ENCODE measurements at places on chromosomes 11 and 22.

DNA sequence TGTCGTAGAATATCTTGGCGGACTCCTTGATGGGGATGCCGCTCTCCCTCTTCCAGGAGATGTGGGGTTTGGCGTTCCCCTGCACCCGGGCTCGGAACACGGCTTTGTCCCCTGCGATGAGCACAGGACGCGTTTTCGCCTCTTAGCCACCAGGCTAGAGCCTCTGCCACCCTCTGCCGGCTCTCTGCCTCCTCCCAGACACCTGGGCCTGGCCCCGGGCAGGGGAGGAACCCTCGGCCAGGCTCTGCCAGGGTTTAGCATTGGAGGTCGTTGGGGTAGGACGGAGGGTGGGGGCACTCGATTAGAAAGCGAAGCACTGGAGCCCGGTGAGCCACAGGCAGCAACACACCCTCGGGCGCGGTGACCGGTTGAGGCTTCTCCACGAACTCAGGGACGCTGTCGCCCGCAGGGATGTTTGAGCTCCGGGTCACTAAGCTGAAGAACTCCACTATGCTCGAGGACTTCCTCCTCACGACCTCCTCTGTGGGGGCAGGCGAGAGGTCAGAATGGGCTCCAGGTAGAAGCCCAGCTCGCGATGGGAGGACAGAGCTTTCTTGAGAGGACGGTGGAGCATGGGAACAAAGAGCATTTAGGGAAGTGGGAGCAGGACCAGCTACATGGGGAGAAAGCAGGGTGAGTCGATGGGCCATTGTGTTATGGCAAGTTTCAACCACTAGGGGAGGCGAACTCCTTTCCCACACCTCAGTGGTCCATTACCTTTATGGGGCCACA, 4.3 kb downstream of the IGSF22 start:
- peak; percentile 77 for DNase-seq

- DNase-seq = no peak
Measured at GRCh38 chr22:45720839-45721378, 49.3 kb downstream of the ATXN10 start.

DNA sequence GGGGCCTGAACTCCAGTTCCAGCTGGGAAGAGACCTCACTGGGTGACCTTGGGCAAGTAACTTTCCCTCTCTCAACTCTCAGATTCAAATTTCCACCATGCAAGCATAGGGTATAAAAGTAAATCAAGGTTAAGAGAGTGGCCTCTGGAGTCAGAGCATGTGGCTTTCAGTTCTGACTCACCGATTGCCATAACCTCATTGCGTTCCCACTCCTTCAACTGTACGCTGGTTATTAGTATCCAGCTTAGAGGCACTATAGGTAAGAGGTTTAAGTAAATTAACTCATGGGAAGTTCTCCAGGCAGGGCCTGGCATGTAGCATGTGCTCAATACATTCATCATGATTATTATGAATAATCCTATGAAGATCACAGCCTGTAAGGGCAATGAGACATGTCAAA, 88.3 kb downstream of the FBXO7 start:
- DNase-seq = no peak

DNA sequence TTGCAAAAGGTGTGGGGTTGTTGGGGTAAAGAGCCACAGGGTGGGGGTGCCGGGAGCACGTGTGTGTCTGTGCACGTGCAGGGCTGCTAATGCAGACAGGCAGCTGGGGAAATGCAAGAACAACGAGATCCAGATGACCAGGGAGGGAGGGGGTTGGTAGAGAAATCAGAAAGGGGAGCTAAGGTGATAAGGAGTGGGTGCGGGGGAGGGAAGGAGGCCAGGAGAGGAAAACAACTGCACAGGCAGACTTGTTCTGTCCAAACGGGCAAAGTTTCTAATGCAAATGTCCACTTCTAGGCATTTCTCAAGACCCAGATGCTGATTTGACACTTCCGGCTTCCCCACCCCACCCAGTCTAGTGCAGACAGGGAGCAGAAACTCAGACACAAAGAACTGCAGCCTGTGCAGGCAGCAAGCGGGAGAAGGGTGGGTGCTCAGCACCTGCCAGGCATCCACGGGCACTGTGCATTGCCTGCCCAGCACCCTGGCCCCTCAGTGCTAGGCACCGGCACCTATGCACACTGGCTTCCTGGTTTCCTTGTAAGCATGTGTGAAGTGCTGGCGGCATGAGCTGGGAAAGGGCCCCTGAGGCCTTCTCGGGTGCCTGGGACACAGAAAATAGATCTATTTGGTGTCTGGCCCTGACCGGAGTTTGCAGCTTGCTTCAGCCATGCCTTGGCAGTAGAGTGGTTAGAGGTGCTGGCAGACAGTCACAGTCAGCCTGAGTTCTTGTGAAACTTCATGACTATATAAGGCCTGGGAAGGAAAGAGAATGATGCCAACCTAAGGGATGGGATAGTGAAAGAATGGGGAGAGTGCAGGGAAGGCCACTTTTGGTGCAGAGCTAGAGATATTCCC, 220.1 kb upstream of the SORL1-AS1 start:
- no peak for DNase-seq

- DNase-seq = no peak
Measured at GRCh38 chr22:35257002-35257320, 332 bp upstream of the HMGXB4 start.

- no peak for DNase-seq
Measured at GRCh38 chr11:5043380-5043779, 2.9 kb upstream of the OR52J3 start.

- DNase-seq = no peak
Measured at GRCh38 chr11:66880496-66881450, 23.9 kb downstream of the LRFN4 start.

GRCh38 chr11:69105461-69106030, 50.2 kb upstream of the SMIM38 start:
- DNase-seq = no peak

DNA sequence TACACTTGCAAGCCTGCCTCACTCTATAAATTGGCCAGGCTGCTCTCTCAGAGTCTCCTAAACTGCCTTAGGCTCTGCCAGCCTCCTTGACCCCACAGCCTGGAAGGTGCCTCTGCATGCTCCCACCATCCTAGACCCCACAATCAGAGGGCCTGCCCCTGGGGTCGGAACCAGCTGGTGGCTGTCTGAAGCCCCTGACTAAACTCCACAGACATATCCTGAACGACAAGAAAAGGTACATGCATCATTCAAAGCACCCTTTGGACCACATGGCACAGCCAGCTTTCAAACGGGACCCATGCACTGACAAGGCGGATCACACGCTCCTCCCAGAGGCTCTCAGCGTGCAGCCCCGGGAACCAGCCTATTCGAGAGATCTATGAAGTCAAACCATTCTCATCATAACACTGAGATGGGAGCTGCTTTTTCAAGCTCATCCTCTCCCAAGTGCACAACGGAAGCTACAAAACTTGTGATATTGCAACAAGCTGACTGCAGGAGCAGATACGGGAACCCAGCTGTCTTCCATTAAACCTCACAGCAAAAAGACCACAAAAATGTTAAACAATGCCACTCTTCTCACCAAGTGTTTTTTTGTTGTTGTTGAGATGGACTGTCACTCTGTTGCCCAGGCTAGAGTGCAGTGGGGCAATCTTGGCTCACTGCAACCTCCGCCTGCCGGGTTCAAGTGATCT, 8.1 kb downstream of the SHANK2 start:
- no peak for DNase-seq

DNA sequence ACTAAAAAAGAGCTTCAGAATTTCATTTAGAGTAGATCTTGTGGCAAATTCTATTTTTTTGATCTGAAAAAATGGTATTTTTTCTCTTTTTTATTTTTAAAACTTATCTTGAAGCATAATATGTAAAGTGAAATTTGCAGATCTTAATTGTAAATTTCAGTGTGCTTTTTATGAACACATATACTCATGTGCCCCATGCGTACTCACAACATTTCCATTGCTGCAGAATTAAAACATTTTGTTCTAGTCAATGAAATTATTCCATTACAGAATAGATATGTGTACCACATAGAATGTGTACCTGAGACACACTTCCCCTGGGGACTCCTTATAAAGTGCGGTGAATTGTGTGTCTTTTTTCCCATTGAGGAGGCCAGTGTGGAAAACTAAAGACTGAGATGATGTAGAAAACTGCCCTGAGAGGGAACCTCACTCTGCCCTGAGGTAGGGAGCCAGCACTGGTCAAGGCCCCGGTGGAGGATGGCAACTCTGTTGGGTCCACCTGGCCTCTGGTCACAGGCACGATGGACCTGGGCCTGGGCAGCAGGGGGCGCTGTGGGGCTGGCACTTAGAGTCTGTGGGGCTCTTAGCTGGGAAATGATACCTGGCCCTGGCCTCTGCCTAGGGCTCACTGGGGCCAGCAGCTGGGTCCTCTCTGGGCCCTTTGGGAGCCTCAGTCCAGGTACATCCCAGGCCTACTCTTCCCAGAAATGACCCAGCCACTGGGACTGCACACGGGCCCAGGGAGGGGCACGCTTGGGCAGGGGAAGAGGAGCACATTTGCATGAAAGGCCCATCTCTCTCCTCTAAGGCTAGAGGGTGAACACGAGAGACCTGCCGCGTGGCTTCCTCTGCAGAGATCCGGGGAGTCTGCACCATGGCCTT, 77.9 kb upstream of the TOP3B start:
- peak; percentile 90 for DNase-seq

GRCh38 chr11:134340354-134340964, 8.7 kb downstream of the GLB1L2 start:
- no peak for DNase-seq

GRCh38 chr11:120746836-120747609, 235.5 kb downstream of the GRIK4 start:
- DNase-seq = no peak

GRCh38 chr11:75856912-75857311, 41.9 kb downstream of the UVRAG start:
- no peak for DNase-seq

GRCh38 chr22:37906364-37907008, 389 bp downstream of the MICALL1 start:
- DNase-seq = peak; percentile 82

DNA sequence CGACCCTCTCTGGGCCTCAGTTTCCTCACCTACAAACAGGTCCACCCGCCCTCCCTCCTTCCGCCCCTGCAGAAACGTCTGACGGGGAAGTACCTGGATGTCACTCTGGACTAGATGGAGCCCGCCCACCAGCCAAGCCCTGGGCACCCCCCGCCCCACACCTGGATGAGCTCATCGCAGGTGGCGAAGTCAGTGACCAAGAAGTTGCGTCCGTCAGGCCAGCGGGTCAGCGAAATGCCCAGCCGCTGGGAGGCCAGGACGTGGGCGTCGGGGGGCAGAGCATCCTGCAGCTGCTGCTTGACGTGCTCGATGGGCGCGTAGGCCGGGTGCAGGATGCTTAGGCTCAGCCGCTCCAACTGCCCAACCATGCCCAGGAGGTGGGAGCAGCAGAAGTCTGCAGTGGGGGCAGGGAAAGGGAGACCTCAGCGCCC, 897 bp downstream of the PNPLA5 start:
- DNase-seq = no peak

GRCh38 chr11:103904324-103904667, 132.1 kb upstream of the DDI1 start:
- DNase-seq = no peak

GRCh38 chr11:43930868-43931716, 11.3 kb upstream of the C11orf96 start:
- no peak for DNase-seq

- DNase-seq = no peak
Measured at GRCh38 chr11:126113515-126113957, 50.9 kb upstream of the CDON start.

DNA sequence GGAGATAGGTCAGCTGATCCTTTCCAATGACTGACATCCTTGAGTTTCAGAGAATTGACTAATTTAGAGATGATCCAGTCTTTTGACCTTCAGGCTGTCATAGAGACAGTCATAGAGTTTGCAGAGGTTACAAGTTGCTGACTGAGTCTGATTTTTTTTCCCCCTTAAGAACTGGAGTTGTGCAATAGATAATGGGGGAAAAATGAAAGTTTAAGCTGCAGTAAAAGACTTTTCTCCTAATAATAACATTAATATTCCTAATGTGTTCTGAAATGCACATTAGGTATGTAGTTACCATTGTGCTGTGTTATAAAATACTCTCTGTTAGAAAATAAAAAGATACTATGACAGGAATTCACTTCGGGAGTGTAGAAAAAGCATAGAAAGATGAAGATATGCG, 876.9 kb upstream of the RAG2 start:
- no peak for DNase-seq

DNA sequence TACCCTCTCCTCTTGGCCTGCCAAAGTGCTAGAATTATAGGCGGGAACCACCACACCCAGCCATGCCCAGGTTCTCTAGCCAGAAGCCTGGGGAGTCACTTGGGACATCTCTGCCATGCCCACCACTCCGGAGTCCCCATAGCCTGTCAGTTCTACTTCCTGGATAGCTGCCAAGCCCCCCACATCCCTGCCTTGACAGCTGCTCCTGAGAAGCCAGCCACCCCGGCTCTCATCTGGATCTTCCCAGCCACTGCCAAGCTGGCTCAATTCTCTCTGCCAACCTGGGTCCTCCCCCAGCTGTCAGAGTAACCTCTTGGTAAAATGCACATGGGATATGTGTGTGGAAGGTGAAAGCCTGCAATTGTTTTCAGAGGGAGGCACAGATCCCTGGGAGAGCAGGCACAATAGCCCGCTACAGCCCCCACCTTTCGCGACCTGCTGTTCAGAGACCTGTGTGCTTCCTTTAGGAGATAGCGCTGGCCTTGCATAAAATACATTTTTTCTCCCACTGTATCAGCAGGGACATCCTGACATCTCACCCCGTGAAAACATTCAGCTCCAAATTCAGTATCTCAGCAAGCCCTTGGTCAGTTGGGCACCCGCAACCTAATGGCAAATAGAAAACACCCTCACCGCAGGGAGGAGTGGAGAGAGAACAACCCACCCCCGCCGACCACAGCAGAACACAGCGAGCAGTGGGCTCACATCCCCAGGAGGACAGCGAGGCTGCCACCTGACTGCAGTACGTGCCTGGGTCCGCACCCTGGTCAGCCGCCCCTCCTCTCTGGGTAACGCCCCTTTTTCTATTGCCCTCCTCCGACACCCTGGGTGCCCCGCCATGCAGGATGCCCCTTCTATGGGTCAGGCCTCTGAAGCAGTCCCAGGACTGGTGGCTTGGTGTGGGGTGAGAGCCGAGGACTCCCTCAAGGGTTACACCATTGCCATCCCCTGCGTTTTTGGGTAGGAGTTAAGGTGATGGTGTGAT, 1342.2 kb downstream of the BRD1 start:
- DNase-seq = no peak

DNA sequence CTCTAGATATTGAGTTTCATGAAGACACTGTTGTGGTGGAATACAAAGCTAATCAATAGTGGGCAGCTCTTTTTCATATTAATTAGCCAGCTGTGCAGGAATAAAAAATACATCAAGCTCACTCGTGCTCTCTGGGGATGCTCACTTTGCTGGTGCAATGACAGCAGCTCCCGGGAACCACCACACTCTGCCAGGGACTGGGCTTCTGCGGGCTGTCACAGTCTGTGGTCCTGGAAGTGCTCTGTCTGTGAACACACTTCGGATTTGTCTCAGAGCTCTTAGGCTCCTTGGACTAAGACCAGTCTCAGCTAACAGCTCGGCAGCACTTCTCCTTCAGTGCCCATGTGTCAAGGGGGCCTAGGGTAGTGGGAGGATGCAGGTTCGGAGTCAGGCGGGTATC, 393.5 kb downstream of the TENM4 start:
- DNase-seq = no peak

DNA sequence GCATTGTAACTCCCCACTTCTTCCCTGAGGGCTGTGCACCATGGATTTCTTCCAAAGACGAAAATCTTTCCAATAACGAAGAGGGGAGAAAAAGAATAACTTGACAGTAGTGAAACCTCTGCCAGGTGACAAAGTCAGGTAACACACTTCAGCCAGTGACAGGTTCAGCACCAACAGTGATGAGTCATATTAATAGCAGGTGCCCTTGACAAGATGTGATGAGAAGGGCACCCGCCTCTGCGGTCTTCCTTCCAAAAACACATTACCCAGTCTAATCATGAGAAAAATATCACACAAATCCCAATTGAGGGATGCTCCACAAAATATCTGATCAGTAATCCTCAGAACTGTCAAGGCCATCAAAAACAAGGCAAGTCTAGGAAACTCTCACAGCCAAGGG, 157.8 kb downstream of the EFCAB6 start:
- no peak for DNase-seq
